Stimulated activated CD8-positive, alpha-beta memory T cell treated with anti-CD3 and anti-CD28 coated beads, Interleukin-7, amount 100 ng/mL, for 1 hour (primary cell): ENCODE measurements at places on chromosomes 2 and 18.

GRCh38 chr2:66432801-66433694, 1.9 kb upstream of the MEIS1 start:
- no peak for DNase-seq

DNA sequence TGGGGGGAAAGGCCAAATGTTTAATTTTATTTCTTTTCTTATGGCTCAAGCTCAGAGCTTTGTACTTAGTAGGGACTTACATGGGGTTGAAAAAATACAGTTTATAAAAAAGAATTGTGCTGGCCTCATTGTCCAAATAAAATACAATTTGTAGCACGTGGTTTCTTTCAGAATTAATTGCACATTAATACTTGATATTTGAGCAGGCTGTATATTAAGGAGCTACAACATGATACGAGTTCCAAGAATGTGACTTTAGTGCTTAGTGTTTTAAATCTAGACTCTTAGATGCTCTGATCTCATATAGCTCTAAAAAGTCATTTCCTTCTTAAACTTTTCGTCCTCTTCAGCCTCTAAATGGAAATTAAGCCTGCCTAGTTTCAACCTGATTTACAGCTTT, 46.4 kb upstream of the RASGRP3 start:
- DNase-seq: no peak

DNA sequence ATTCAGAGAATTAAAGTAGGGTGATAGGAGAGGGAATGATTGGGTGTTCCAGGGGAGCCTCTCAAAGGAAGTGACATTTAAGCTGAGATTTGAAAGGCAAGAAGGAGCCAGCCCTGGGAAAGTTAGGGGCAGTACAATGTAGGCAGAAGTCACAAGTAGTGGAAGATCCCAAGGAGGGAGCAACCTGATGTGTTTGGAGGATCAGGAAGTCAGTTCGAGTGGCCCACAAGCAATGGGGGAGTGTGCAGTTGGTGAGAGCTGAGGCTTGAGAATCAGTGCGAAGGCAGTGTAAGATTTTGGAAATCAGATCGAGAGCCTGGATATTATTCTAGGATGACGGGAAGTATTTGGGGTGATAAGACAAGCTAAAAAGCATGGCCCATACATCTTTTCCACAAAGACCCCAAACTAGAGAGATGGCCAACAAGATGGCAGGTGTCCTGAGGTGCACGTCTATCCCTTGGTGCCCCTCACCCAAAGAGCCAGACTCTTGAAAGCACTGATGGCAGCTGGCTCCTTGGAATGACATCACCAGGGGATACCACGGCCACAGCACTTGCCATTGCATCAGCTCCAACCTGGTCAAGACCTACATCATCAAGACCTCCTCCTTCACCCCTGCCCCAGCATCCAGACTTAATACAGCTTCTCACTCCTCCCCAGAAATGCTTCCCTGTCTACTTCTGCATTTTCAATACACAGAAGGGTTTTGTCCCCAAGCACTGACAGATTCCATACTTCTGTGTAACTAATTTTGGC, 127.3 kb downstream of the BCL2 start:
- DNase-seq: no peak

GRCh38 chr2:203751685-203752271, 45.3 kb downstream of the CD28 start:
- no peak for DNase-seq

DNA sequence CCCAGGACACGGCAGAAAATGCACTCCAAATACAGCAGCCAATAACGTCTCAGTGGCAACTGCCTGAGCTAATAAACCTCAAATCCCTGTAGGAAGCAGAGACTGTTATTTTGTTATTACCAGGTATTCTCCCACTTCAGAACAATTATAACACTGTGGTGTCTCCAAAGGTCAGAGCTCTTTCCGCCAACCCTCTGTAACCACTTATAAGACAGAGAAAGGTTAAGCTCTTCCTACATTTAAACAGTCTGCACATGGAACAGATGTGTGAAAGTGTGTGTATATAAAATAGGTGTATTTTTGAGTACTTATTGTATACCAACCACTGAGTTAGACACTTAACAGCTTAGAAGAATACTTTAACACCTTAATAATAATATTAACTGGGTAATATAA, 64.1 kb downstream of the FBXO15 start:
- DNase-seq: no peak

- no peak for DNase-seq
Observed at GRCh38 chr2:217182926-217183325, 323.1 kb upstream of the TNP1 start.
